ENCODE measurements at places on chromosomes 2 and 18. TPM values are rescaled to one million over a fixed set of nuclear protein-coding genes. Genes with fewer than 3 reads are reported as not detected.

DSG1 gene
- polyA plus RNA-seq = under 0.01 TPM

LRRTM1 gene
- polyA plus RNA-seq = 0.51 TPM

KLHL29 gene
- 1.2 TPM for polyA plus RNA-seq

ABCG8 gene
- polyA plus RNA-seq = not detected

IL36G gene
- polyA plus RNA-seq = not detected

TSPYL6 gene
- polyA plus RNA-seq = 0.01 TPM

RAD51AP2 gene
- 0.03 TPM for polyA plus RNA-seq

DCDC2C gene
- not detected for polyA plus RNA-seq

SP9 gene
- not detected for polyA plus RNA-seq

GPR45 gene
- not detected for polyA plus RNA-seq

NXPH2 gene
- not detected for polyA plus RNA-seq

FAM161A gene
- 2.4 TPM for polyA plus RNA-seq

RIT2 gene
- polyA plus RNA-seq = not detected

NT5C1B gene
- polyA plus RNA-seq = not detected

HOXD13 gene
- polyA plus RNA-seq = not detected

DQX1 gene
- 0.03 TPM for polyA plus RNA-seq

COLEC12 gene
- 3.1 TPM for polyA plus RNA-seq

ILKAP gene
- polyA plus RNA-seq = 83.9 TPM

TDRD15 gene
- not detected for polyA plus RNA-seq

KIAA1328 gene
- polyA plus RNA-seq = 2.5 TPM

SLC9A4 gene
- not detected for polyA plus RNA-seq

L3MBTL4 gene
- 0.95 TPM for polyA plus RNA-seq

MLPH gene
- 60.0 TPM for polyA plus RNA-seq

AQP12A gene
- polyA plus RNA-seq = not detected

TMEM178A gene
- 0.58 TPM for polyA plus RNA-seq

ABCB11 gene
- polyA plus RNA-seq = 0.07 TPM

ERFE gene
- 0.68 TPM for polyA plus RNA-seq

AGXT gene
- polyA plus RNA-seq = 0.09 TPM

THSD7B gene
- polyA plus RNA-seq = 0.01 TPM

TRIM54 gene
- 568 TPM for polyA plus RNA-seq

RTP5 gene
- 0.15 TPM for polyA plus RNA-seq

LPIN1 gene
- 26.9 TPM for polyA plus RNA-seq

Measured in heart right ventricle (tissue), 16 donors.